ENCODE measurements at places on chromosomes 6 and 20.

GRCh38 chr6:170086639-170087420 lies 204.0 kb downstream of the DLL1 start:
- no peak for DNase-seq

DNA sequence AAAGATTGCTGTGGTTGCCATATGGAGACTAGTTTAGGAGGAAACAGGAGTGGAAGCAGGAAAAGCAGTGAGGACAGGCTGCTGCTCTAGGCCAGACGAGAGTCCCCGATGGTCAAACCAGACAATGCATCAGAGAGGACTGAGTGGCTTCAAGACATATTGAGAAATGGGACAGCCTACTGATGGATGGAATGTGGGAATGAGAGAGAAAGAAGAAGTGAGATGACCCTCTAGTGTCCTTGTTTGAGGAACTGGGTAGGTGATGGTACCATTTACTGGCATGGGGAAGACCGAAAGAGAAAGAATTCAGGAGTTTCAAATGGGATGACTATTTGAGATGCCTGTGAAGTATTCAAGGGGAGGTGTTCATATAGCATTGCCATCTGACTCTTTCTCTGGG lies 111.8 kb upstream of the LAMP5 start:
- no peak for DNase-seq

GRCh38 chr6:55281215-55281614 lies 46.1 kb upstream of the GFRAL start:
- no peak for DNase-seq

GRCh38 chr6:147904416-147904815 lies 395.9 kb downstream of the SAMD5 start:
- DNase-seq = no peak

- DNase-seq = no peak
Observed at GRCh38 chr6:148186916-148187315, 155.7 kb upstream of the SASH1 start.

GRCh38 chr6:132019586-132019985 lies 68.4 kb upstream of the CCN2 start:
- no peak for DNase-seq

GRCh38 chr20:38219006-38219950 lies 41.3 kb downstream of the KIAA1755 start:
- DNase-seq = no peak

DNA sequence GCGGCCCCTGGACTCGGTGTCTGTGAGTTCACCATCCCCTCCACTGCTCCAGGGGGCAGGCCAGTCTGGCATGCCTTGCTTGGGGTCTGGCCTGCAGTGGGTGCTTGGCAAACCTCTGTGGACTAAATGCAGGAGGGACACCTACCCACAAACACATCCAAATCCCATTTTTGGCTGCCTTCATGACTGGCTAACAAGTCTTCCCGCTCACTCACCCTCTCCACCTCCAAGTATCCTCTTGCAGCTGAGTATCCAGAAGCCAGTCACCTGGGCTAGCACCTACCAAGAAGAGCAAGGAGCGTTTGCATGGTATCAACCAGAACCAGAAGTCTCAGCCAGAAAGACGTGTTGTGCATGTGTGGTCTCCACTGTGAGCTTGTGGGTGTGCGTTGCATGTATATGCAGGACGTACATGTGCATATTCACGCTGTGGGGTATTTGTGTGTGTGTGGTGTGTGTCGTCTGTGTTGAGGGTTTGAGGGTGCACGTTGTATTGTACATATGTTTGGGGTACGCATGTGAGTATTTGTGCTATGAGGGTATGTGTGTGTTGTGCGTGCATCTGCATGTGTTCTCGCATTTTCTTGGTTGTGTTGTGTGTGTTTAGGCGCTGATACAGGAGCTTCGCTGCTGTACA lies 5.6 kb upstream of the PMEPA1 start:
- DNase-seq = no peak

GRCh38 chr20:6707321-6707831 lies 60.1 kb upstream of the BMP2 start:
- no peak for DNase-seq

DNA sequence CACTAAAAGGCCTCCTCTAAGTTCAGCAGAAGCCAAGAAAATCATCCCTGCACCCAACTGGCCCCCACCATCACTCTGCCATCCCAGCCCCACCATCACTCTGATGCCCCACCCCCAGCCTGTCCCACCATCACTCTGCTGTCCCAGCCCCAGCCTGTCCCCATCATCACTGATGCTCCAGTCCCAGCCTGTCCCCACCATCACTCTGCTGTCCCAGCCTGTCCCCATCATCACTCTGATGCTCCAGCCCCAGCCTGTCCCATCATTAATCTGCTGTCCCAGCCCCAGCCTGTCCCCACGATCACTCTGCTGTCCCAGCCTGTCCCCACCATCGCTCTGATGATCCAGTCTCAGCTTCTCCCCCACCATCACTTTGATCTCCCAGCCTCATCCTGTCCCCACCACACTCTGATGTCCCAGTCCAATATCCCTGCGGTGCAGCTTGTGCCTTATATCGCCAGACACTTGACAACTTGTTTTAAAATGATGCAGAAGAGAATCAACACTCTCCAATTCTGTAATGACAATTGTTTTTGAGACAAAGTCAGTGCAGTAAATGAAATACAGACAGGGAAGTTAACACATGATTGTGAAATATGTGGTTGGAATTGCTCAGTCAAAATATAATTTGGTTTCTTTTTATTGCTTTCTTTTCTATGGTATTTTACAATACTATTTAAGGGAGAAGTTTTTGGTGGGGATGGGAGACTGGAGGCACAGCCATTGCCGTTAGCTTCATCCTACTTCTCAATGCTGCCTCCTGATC lies 100.8 kb downstream of the TNFAIP3 start:
- DNase-seq = no peak

DNA sequence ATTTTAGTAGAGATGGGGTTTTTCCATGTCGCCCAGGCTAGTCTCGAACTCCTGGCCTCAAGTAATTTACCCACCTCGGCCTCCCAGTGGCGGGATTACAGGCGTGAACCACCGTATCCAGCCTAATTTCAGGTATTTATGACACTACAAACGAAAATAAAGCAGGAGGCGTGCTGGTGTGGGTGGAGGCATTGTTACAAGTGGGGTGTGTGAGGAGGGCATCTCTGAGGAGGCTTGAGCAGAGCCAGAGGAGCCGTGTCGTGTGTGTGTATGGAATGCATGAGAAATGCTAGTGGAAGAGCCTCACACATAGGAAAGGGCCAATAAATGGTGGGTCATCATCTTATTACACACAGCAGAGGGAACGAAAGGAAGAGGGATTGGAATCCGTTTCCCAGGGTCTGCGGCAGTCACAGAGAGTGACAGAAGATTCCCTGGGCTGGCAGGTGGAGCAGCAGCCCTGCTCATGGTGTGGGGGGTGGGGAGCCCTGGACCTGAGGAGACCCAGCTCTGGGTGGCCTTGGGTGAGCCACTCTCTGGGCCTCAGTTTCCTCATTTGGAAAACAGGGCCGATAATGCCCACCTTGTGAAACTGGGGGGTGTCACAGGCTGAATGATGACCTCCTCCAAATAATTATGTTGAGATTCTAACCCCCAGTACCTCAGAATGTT lies 17.2 kb upstream of the PEDS1 start:
- no peak for DNase-seq

- no peak for DNase-seq
Observed at GRCh38 chr20:609371-609964, 641 bp downstream of the TCF15 start.

DNA sequence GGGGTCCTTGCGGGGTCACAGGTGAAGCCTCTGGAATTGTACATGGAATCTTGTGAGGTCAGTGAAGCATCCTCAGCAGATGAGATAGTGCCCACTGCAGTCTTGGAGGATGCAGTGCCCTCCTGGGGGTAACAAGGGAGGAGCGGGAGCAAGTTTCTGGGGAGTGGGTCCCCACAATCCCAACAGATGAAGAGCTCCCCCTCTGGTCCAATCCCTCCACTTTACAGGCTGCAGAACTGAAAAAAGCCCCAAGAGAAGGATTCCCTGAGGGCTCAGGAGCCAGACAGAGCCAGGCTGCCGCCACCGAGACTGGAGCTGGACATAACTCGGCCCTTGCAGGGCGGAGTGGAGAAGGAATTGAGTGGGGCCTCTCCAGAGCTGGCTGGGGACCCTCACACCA lies 52.4 kb downstream of the TTI1 start:
- DNase-seq = no peak

DNA sequence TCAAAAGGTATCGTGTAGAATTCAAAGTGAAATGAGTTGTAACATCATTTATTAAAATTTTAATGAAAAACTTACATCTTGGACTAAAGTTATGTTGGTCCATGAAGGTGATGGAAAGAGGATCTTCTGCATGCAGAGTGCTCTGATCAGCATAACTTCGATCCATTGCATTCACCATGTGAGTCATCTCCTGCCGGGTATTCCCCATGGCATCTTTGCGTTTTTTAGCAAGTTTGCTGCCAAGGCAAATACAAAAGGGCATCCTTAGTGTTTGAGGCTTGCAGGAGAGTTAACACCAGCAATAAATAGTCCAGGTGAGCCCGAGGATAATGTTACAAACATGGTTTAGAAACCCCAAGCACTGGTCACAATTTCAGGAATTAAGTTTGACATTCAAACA lies 104.2 kb upstream of the THEMIS start:
- no peak for DNase-seq

- no peak for DNase-seq
Observed at GRCh38 chr6:6804843-6805615, 216.5 kb downstream of the LY86 start.

DNA sequence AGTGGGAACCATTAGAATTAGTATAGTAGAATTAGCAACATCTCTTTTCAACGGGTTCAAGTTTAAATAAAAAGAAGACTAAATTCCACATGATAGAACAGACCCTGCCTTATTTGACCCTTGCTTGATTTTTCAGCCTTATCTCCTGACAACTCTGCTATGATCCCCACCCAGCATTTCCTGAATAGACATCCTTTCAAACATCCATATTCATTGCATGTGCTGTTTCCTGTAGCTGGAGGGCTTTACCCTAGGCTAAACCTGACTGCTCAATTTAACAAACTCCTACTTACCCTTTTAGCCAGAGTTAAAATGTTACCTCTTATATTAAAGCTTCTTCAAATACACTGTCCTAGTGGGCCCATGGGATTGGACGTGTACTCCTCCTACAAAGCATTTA lies 594.8 kb upstream of the ARID1B start:
- no peak for DNase-seq

- DNase-seq = no peak
Observed at GRCh38 chr6:136426627-136427377, 123.4 kb downstream of the MAP7 start.

GRCh38 chr20:14580418-14581074 lies 243.1 kb upstream of the FLRT3 start:
- no peak for DNase-seq

- DNase-seq = no peak
Observed at GRCh38 chr6:69865126-69865525, 1.2 kb upstream of the COL19A1 start.

- no peak for DNase-seq
Observed at GRCh38 chr6:127718694-127719093, 141.7 kb downstream of the C6orf58 start.
